ENCODE measurements at places on chromosomes 13 and 19. TPM values are rescaled to one million over a fixed set of nuclear protein-coding genes. Genes with fewer than 3 reads are reported as not detected.

Gene CEP89
- 29.1 TPM for total RNA-seq

DNA sequence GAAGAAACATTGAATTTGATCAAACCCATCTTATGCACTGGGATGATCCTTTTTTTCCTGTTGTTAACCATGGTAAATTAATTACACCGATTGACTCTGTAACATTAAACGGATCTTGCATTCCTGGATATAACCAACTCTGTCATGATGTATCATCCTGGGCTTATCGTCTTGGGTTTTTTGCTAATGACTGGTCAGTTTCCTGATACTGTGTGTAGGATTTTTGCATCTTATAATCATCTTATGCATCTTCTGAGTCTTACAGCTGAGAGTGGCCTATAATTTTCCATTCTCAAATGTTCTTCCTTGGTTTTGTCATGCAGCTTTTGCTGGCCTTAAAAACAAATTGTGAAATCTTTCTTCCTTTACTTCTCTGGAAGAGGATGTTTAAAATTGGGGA lies 12.8 kb downstream of the DCUN1D2 start:
- no peak overlapping the region for H3K4me3 ChIP-seq
- H3K4me1 ChIP-seq = no peaks in the 10 kb centered on the region

DNA sequence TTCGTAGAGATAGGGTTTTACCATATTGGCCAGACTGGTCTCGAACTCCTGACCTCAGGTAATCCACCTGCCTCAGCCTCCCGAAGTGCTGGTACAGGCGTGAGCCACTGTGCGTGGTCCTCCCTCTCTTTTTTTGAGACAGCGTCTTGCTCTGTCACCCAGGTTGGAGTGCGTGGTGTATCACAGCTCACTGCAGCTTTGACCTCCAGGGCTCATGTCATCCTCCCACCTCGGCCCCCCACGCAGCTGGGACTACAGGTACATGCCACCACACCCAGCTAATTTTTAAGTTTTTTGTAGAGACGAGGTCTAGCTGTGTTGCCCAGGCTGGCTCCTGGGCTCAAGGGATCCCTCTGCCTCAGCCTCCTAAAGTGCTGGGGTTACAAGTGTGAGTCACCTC lies 18.2 kb downstream of the ZSCAN18 start:
- H3K4me1 ChIP-seq = no peaks in the 10 kb centered on the region
- no peak for DNase-seq
- peaks cover 17% of the 10 kb centered on the region for H3K36me3 ChIP-seq
- no peak overlapping the region for H3K4me3 ChIP-seq

- H3K27ac ChIP-seq = peak overlapping the region; percentile 81
- H3K27me3 ChIP-seq = no peaks in the 10 kb centered on the region
- H3K4me3 ChIP-seq = peak overlapping the region; percentile 98
These were observed 1.8 kb downstream of the ZNF114 start for GRCh38 chr19:48271531-48272151.

- H3K4me1 ChIP-seq = peaks cover 4% of the 10 kb centered on the region
- no peak overlapping the region for H3K27ac ChIP-seq
- no peak for DNase-seq
- peaks cover 6% of the 10 kb centered on the region for H3K27me3 ChIP-seq
These were observed 233.8 kb downstream of the SLC7A1 start for GRCh38 chr13:29361716-29362115.

Gene IL17D
- total RNA-seq = 1.5 TPM

DNA sequence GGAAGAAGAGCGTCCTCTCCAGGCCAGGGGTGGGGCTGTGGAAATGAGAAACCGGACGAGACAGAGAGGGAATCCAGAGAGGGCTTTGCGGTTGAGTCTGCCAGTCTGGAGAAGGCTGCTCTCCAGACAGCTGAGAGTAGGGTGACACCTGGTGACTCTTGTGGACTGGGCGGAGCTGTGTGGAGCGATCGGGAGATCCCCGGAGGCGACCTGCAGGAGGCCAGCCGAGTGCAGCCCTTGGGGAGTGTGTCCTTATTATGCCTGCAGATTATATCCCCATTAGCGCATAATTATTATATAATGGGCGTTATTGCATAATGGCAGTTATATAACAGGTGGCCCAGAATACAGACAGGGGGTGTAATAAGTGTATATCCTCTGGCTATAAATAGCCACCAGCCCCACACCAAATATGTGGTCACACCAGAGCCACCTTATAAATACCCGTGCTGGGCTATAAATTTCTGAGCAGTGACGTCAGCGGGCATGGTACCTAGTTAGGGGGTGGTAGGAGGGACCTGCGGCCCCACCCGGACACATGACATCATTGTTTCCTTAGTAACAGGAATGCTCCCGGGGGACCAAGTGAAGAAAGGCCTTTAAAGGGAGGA lies 41.2 kb downstream of the NFIX start:
- no peak overlapping the region for H3K4me3 ChIP-seq
- H3K27me3 ChIP-seq = peaks cover 98% of the 10 kb centered on the region
- no peaks in the 10 kb centered on the region for H3K36me3 ChIP-seq
- no peak for DNase-seq

DNA sequence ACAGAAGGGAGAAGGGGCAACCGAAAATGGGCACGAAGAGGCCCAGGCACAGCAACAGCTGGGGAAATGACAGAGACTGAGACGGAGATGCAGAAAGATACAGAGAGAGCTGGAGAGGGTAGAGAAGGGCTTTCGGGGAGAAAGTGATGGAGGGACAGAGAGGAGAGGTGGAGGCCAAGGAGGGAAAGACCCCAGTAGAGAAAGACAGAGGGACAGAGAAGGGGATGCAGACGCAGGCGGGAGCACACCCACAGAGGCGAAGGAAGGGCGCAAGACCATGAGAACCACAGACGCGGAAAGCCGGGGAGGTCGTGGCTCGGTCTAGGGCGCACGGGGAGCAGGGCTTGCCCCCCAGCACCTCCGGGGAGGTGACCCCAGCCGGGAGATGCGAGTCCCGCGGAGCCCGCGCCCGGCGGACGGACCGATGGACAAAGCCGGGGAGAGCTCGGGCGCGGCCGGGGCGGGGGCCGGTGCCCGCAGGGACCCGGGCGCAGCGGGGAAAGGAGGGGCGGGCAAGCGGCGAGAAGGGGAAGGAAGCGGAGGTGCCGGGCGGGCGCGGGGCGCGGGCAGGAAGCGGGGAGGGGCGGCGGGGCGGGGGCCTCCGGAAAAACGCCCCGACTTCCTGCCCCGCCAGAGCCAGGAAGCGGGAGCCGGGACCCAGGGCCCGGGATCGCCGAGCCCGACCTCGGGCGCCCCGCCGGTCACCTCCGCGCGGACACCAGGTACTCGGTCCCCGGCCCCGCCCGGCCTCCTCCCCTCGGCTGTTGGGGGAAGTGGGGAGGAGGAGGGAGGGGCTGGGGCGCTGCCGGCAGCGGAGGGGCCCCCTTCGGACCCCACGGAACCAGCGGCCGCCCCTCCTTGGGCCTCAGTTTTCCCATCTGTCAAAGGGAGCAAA lies at the start of gene ARHGEF1:
Gene ARHGEF1, plus strand, starts transcription at position 617 of the 895 bp plus-strand sequence. CDS start 4,899 bp downstream, outside the sequence.
- H3K4me1 ChIP-seq = peaks cover 22% of the 10 kb centered on the region
- H3K27ac ChIP-seq = peak within 1 kb of the TSS; percentile 90
- DNase-seq = no peak
- no peaks in the 10 kb centered on the region for H3K36me3 ChIP-seq
- H3K4me3 ChIP-seq = peak within 1 kb of the TSS; percentile 97

GRCh38 chr19:35996777-35997176 lies 1.8 kb downstream of the SDHAF1 start:
- peaks cover 1% of the 10 kb centered on the region for H3K27me3 ChIP-seq
- no peak for DNase-seq
- H3K27ac ChIP-seq = no peak overlapping the region
- H3K4me3 ChIP-seq = peak overlapping the region; percentile 90
- peaks cover 22% of the 10 kb centered on the region for H3K4me1 ChIP-seq

All from type B pancreatic cell (in vitro differentiated cells).